ENCODE measurements at places on chromosomes 7 and 10.

DNA sequence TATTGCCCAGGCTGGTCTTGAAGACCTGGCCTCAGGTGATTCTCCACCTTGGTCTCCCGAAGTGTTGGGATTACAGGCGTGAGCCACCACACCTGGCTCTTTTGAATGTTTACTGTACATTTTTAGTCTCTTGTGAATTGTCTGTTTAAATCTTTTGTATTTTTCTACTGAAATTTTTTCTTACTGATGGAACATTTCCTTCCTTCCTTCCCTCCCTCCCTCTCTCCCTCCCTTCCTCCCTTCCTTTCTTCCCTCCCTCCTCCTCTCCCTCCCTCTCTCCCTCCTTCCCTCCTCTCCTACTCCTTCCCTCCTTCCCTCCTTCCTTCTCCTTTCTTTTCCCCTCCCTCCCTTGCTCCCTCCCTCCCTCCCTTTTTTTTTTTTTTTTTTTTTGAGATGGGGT lies 58.0 kb downstream of the DAGLB start:
- no peak for DNase-seq

DNA sequence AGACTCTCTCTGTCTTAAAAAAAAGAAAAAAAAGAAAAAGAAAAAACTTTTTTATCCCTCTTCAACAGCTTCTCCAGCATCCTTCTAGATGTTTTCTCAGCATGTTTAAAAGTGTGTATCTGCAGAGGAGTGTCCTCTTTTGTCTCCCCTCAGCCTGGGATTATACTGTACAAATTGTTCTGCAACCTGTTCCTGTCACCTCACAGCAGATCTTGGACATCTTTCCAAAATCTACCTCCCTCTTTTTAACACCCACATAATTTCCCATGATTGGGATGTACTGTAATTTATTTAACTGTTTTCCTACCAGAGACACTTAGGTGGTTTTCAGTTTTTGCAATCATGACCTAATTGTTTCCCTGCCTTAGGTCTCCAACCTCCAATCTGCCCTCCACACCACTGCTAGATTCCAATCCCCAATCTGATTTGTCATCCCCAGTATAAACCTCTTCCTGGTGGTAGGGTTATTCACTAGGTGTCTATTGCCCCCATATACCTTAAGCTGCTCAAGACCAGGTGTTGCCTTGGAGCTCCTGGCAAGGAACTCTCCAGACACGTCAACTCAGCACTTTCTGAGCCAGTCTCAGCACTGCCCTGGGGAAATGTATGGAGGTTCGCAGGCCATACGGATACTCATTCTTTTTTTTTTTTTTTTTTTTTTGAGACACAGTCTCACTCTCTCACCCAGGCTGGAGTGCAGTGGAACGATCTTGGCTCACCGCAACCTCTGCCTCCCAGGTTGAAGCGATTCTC lies 17.6 kb upstream of the DDIT4 start:
- DNase-seq: no peak

GRCh38 chr10:118595598-118596425 lies at the start of gene PRLHR:
Gene PRLHR, minus strand, starts transcription at chr10:118595648. Its CDS starts 404 bp downstream, at chr10:118595244.
- DNase-seq: no peak

DNA sequence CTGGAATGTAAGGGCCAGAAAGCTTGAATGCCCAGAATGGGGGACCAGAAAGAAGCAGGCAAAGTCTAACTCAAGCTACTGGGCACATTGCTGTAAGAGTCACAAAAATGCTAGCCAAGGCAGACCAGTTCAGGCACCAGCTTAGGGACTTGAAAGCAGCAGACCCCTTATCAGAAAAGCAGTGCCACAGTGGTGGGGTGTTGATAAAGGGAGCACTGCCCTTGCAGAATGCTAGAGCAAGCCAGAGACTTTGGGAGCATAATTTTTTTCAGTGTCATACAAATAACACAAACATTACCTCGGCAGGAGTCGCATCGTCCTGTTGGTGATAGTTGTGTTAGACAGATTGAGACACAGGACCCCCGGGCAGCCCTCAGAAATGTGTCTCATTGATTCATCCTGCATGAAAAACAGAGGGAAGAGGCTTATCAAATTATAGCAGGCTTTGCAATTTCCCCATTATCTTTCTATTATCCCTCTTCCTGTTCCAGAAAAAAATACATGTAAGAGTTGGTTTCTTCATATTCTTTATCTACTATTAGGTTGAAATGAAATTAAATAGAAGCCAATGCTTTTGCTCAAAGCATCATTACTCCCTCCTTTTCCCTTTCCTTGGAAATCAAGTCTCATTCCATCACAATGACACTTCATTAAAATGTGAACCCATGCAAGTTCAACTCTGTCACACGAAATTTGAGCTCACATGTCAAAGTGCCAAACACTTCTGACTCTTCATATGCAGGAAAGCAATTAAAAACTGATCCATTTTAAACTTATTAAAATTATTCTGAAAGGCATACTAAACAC lies 13.4 kb downstream of the LRRC17 start:
- DNase-seq: no peak

DNA sequence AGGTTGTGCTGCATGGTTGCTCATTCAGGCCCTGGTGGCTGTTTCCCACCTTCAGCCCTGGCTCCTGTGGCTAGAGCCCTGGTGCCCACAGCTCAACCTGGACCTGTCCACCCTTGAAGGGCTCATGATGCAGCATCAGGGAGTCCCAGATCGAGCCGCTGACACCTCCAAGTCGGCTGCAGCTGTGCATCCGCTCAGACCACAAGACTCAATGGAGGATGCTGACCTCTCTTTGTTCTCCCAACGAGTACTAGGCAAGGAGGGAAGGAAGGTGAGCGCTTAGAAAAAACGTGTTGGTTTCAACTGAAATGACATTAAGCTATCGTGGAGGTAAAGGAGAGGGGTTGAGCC lies 9.5 kb upstream of the C10orf95 start:
- no peak for DNase-seq

DNA sequence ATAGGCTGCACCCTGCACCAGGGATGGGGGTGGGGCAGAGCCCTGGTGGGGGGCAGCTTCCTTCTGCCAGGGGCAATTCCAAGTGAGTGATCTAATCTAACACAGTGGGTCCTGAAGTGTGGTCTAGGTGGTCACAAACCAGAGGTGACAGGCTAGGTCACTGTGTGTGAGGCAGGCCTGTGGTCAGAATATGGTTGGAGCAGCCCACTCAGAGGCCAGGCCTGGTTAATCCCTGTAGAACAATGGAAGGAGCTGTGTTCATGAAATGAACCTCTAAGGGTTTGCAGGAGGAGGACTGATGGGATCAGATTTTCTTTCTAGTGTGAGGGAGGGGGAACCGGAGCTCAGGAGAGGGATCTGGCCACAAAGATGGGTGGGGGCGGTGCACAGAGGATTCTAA lies 10.0 kb upstream of the TSPAN14 start:
- DNase-seq: no peak

- DNase-seq: no peak
These were observed 45.9 kb upstream of the PAPSS2 start for GRCh38 chr10:87613751-87614150.

DNA sequence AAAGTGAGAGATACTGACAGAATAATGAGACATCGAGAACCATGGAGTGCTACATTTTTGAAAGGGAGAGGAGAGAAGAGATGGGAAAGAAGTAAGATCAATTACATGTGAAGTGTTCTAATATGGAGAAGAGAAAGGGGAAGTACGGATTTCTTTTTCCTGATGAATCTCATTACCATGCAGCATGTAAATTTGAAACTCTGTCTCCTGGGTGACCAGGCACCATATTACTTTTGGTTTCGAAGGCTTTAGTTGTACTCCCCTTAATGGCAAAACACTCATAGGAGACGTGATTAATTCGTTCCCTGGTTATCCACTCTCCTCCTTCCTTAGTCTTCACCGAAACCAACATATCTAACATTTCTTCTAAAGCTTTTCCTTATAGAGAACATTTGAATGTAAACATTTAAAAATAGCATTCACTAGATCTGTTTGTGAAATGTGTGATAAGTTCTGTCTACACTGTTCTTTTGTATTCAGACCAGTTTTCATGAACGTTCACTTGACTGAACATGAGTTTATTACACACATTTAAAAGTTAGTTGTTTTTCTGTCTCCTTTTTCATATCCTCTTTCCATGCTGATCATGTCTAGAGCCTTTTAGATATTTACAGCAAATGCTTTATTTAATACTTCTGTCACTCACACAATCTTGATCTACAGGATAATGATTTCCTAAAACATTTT lies 80.2 kb upstream of the MSRB2 start:
- no peak for DNase-seq

GRCh38 chr7:92833766-92834506 lies 2.4 kb downstream of the CDK6 start:
- DNase-seq: peak; percentile 89

DNA sequence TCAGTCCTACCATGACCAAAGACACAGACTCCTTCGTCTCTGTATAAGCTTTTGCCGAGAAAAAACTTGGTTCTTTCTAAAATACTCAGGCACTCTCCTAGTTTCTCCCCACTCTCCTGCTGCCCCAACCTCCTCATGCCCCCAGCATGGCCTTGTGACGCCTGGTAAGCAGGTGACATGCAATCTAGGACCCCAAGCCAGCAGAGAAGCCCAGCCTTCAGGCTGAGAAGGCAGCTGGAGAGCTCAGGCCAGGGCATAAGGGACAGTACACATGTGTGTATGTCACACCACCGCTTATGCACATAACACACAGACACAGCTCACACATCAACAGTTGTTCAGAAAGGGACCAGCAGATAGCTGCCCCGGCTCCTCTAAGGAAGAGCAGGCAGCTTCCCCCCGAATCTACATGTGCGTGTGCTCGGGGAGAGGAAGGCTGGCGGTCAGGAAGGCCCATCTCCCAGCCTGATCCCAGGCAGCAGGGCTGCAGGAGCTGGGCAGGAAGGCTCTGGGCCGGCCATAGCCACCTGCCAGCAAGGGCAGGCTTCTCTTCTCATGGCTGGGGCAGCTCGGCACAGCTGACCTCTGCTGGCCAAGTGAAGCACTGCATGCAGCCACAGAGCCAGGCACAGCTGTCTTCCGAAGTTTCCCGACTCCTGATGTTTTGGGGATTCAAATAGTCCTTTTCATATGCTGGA lies 8.5 kb downstream of the DDX56 start:
- peak; percentile 48 for DNase-seq

GRCh38 chr10:909831-910230 lies 21.7 kb downstream of the LARP4B start:
- DNase-seq: no peak

GRCh38 chr10:46550076-46550790 lies 6.2 kb downstream of the GPRIN2 start:
- no peak for DNase-seq

DNA sequence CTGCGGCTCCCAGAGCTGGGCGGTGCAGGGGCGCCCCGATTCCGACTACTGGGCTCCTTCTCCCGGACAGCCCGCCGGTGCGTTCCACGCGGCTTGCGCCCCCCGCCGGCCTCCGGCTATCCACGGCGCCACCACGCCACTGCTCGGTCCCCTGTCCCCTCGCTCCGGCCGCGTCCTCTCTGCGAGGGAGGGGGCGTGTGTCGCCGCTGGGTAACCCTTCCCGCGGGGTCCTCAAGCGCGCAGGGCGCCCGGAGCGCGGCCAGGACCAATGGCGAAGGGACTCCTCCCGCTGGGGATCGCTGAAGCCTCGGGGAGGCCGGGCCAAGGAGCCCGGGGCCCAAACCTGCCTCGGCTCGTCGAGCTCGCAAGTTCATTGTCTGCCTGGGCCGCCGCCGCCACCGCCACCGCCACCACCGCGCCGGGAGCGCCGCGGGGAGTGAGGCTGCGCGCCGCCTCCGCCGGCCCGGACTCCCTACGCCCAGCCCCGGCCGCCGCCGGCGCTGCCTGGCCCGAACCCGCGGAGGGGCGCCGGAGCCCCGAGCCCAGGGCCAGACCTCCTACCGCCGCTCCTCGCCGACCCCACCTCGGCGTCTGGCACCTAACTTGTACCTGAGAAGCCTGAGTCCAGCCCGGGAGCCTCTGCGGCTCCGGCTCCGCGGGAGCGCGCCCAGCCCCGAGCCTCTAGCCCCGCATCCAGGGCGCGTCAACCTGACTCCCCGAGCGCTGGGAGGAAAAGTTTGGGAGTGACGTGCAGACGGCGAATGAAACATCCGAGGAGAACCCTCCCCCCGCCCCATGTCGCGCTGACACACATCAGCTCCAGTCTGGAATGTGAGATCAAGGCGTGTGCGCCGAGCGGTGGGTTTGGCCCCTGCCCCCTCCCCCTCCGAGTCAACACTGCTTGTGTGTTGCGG lies at the start of gene CHST15:
Gene CHST15, minus strand, starts transcription at position 739 of the 914 bp plus-strand sequence. CDS start 47,386 bp downstream, outside the sequence.
- no peak for DNase-seq

GRCh38 chr10:93131986-93132385 lies 58.3 kb downstream of the CYP26A1 start:
- no peak for DNase-seq

DNA sequence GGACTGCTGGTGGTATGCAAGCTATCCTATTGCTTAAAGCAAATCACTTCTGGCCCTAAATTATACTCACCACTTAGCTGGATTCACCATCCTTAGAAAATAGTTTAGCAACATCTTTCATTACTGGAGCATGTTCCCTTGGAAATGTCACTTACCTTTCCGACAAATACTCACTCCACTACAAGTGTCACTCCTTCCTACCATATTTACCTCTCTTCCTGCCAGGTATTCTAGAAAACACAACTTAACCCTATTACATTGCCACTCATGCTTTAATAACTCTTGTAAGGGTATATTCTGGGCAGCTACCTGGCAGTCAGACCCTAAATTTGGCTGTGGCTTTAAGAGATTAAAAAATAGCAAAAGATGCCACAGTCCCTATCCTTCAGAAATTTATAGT lies 37.5 kb upstream of the CTNNA3 start:
- no peak for DNase-seq

DNA sequence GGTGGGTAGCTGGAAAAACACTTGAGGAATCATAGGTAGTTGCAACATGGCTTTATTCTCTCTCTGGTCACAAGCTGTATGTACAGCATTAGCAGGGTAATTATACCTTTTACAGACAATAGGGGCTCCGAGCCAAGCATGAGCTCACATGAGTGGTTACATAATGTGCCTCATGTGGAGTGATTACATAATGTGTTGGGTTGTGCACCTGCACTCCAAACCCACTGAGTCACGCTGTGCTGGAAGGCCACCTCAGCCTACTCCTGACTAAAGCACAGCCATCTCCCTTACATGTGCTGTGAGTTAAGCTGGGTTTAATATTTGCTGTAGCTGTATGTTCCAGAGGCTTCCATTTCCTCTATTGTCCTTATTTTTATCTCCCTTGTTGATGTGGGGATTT lies 348.7 kb upstream of the SEMA3C start:
- DNase-seq: no peak

DNA sequence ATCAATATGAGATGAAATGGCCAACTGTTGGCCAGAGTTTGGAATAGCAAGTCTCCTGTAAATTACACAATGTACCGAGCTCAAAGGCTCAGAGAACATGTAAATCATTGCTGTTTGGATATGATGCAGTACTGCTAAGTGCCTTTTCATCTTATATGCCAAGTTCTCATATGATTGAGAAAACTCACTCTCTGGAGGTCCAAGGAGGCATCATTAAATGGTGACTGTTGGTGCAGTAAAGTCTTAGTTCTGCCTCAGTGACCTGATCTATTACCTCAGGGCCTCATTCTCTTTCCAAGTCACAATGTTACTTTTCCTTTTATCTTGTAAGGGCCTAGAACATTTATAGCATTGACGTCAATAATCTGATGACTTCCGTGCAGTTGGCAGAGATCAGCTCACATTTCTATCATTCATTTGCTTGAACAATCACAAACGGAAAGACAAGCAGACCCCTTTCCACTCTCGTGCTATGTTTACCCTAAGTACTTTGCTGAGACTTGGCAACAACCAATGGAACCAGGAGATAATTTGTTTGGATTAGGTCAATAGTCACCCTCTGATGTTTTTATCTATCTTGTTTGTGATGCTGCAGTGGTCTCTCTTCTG lies 32.6 kb upstream of the PDK4 start:
- DNase-seq: no peak
